ENCODE measurements at places on chromosomes 12 and 14.

DNA sequence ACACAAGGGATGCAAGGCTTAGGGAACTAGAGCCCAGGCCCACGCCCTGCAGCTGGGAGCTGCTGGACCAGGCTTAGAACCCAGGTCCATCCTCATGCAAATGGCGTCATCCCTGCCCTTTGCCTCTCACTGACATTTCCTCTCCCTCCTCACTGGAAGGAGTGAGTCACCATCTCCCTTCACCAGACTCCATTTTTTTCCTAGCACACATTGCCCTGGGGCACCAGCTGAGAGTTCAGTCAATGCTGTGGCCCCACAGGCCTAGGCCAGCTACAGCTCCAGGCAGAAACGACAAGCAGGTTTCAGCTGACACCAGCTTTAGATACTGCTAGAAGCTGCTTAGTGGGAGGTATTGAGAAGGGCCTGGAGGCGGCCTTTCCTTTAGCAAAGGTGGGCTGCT, 98.9 kb downstream of the RIMBP2 start:
- DNase-seq, result no peak

GRCh38 chr14:88312257-88312656, 10.8 kb downstream of the KCNK10 start:
- no peak for DNase-seq

DNA sequence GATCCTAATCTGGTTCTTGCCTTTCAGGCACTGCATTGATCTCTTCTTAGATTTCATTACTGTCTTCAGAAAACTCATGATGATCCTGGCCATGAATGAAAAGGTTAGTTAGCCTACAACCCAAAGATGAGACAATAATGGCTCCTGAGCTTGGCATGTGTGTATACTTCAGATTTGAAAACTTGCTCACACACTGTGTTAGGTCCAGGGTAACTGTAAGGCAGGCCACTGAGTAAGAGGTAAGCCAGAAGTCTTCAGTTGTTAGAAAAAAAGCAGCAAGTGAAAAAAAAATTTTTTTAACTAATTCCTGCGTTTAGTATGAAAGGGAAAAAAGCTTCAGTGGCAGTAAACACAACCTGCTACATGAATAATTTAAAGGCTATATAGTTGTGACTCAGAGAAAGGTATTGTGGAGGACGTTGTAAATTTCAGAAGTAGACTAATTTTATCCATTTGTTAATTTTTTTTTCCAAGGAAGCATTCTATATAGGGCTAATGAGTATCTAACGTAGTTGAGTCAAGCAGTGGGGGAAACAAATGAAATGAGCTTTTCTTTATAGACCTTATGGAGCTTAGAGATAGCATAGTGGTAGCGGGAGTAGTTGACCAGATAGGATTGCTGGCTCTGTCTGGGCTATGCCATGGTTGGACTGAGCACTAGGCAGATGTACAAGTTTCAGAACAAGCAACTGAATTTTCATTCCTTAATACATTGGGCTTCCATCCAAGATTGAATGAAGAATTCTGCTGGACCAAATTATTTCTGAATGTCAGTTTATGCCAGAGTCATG, 20.5 kb downstream of the TMBIM6 start:
- no peak for DNase-seq

DNA sequence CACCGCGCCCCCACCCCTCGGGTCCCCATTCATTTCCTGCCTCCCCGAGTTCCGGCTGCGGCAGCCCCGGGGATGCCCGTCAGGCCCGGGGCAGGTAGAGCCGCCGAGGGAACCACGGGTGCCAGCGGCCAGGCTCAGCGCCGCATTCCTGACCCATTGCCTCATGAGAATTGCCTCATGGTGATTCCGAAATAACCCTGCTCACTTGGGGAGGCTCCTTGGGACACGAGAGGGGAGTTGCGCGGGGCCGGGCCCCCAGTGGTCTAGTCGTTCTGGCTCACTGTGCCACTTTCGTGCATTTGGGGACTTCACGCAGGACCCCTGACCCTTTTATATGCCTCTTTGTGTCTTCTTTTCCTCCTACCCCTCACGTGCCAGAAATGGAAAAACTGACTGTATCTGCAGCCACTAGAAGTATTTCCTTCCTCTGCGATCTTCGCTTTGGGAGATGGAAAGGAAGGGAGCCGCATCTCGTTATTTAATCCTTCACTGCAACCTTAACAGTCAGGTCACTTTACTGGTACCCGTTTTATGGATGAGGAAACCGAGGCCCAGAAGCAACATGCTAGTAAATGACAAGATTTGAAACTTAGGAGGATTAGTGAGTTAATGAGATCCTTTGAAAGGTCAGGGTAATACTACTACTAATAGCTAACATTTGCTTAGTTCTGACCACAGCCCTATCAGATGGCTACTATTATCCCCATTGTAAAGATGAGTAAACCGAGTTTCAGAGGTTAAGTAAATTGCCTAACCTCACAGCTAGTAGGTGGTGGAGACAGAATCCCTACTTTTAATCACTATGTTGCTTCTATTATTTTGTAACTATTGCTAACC, 768 bp downstream of the PTPN11 start:
- DNase-seq, result peak; percentile 83

DNA sequence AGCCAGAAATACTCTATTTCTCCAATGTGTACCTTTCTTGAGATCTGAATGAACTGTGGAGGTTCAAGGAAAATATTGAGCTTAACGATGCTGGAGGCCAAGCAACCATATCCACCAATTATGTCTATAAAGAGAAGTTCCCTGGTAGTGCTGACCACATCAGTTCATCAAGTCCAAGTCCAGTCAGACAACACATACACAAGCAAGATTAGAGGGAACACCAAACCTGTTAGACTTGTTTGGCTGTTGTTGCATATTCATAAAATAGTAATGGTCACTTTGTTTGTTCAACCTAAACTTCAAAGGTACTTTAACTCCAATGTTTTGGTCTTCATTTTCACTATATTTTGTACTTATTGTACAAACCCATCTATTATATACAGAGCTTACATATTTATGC, 81.6 kb downstream of the LMO3 start:
- no peak for DNase-seq

- peak; percentile 50 for DNase-seq
Measured at GRCh38 chr12:77746096-77746495, 84.6 kb upstream of the NAV3 start.

GRCh38 chr12:123389560-123390351, 5.8 kb downstream of the KMT5A start:
- no peak for DNase-seq

DNA sequence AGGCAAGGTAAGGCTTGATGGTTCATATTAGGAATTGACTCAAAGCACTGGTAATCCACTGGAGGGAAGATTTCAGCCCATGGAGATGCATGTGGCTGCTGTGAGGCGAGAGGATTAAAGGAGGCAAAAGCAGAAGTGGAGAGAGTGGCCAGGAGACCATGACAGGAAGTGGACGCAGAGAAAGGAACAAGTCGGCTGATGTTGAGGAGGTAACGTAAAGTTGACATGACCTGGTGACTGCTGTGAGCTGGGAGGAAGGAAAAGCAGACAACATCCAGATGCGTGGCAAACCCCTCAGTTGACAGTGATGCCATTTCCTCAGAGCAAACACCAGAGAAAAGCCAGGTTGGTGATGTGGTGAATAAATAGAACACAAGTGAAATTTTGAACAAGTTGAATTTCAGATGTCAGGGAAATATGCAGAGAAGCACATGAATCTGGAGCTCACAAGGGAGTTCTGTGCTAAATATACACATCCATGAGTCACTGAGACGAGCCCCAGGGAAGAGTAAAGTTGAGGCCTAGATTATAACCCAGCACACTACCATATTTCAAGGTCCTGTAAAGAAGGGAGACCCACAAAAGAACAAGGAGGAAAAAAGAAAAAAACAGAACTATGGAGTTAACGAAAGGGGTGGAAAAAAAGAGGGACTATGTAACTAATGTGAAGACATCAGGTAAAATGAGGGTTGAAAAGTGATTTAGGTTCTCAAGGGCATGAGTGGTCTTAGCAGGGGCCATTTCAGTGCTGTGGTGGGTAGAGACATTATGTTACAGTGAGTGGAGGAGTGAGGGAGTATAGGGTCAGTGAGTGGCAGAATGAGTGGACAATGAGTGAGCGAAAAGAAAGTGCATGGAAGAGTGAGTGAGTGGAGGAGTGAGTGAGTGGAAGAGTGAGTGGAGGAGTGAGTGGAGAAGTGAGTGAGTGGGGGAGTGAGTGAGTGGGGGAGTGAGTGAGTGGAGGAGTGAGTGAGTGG, 61.6 kb upstream of the GZMB start:
- no peak for DNase-seq

- no peak for DNase-seq
Measured at GRCh38 chr14:104102282-104102914, 16.9 kb downstream of the ASPG start.

DNA sequence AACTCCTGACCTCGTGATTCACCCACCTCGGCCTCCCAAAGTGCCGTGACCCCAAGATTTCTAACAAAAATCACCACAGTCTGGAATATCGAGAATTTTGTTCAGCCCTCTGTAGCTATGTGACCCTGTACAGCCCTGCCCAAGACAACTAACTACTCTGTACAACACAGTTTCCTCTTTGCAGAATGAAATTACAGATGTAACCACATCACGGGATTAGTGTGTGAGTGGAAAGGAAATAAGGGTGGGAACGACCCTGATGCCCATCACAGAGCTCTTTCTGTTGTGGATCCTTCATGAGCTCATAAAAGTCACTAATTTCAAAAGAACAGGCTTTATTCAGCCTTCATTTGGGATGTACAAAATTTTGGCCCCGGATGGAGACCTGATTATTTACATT, 50.5 kb upstream of the KRR1 start:
- no peak for DNase-seq

DNA sequence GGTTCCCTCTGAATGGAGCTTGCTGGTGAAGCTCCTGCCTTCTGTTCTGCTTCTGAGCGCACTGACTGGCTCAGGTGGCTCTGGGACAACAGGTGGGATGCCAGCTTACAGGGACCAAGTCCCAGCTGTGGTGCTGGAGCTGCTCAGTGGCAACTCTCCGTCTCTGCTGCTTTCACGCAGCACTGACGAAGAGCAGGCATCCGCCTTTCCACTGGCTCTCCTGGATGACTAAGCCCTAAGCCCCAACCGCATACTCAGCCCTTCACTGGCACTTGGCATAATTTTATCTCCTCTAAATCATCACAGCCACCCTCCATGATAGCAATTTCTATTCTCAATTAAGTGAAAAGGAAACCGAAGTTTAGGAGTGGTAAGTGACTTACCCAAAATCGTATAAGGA, 3.7 kb upstream of the RTL1 start:
- DNase-seq, result peak; percentile 46

DNA sequence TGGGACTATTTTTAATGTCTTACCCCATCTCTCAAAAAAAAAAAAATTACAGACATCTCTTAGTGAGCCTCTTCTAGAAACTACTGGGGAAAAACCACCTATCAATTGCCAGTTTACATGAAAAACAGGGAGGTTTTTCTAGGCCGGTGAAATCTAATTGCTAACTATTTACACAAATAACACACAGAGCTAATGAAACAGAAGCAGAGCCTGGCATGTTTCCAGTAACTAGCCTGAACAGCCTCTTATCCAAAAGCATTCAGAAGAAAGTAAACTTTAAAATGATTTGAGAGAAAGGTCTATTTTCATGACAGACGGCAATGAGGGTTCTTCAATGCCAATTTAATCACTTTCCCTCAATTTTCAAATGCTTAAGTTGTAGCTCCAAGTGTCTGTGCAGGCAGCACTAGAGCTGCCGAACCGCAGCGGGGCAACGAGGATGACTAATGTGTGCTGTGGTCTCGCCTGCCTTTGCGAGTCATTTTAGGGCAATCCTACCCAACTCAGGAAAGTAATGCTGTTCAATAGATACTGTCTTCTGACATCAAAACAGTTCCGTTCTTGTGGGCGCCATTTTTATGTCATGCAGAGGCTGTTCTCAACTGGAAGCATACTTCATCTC, 84.6 kb downstream of the SETD3 start:
- DNase-seq, result peak; percentile 88

DNA sequence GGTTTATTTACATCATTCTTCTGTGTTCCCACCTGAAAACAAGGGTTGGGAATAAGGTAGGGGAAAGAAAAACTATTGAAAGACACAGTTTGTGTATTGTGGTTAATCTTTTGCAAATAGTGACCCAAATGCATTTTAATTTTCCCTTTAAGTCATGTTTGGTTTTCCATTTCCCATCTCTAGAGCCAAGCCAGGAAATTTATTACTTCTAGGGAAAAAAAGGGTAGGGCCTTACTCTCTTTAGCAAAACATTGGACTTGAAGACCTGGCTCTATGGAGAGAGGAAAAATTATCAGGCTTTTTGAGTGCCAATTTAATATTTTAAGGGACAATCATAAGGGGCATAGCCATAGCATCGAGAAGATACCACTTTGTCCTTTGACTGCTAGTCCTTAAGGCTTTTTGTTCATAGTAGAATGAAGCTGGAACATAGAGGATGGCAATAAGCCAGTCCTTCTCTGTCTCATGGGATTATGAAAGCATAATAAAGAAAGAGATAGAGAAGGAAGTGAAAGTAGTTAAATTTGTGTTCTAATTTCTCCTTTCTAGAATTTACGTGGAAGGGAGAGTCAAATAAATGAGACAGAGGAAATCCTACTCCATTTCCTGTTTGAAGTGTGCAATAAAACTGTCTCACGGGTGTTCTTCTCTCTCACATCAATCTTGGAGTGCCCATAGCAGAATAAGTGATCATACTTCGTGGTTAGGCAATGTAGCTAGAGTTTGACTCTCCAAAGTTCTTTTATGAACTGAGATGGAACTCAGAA, 50.9 kb upstream of the PPFIA2 start:
- DNase-seq, result peak; percentile 39

DNA sequence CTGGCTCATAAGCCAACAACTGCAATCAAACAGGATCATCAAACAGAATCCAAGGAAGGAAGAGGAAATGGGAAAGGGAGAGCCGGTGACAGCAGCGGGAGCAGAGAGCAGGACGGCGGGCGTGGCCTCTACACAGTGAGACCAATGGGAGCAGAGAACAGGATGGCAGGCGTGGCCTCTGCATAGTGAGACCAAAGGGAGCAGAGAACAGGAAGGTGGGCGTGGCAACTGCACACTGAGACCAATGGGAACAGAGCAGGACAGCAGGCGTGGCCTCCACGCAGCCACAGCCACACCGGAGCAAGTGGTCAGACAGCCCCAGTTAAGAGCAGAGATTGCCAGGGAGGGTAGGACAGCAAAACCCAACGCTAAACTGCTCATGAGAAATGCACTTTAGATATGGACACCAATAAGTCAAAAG, 16.4 kb downstream of the LRCOL1 start:
- DNase-seq, result peak; percentile 94

- no peak for DNase-seq
Measured at GRCh38 chr12:53489242-53489864, 9.9 kb downstream of the MAP3K12 start.

DNA sequence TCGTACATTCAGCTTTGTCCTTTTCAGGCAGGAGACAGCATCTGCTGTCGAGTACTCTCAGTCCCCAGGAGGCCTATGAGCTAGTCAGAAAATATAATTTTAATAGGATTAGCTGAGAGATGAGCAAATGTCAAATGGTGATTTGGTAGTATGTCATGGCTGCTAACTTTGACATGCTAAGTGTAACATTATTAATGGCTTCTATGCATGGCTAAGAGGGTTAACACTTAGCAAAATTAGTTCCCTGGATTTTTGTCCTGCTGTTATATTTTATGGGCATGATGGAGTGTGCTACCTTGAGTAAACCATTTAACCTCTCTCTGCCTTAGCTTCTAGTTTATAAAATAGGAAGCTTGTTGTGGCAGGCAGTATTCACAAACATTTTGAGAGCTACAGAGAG, 2.9 kb upstream of the PCNX1 start:
- no peak for DNase-seq
